Amniotic stem cell (primary cell): ENCODE measurements at places on chromosomes 6 and 20.
A peak's percentile ranks its signal among the peaks of the same experiment; 100 is the strongest.

GRCh38 chr6:84428300-84428907 lies 201.0 kb upstream of the CEP162 start:
- peak; percentile 16 for DNase-seq

GRCh38 chr20:48797275-48797825 lies 30.4 kb downstream of the PREX1 start:
- DNase-seq: no peak

DNA sequence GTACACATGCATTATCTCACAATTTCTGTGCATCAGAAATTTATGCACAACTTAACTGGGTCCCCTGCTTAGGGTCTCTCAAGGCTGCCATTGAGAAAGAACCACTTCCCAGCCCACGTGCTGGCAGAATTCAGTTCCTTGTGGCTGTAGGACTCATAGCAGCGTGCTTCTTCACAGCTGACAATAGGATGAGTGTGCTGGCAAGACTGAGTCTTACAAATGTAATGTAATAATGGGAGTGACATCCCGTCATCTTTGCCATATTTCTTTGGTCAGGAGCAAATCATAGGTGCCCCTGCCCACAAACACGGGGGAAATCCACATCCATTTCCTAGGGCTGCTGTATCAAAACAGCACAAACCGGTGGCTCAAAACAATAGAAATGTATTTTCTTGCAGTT lies 77.4 kb downstream of the FIG4 start:
- DNase-seq: no peak

GRCh38 chr6:126182650-126183311 lies 157.1 kb upstream of the CENPW start:
- no peak for DNase-seq

- DNase-seq: no peak
Observed at GRCh38 chr6:116456106-116456505, 5.1 kb upstream of the CALHM6 start.

DNA sequence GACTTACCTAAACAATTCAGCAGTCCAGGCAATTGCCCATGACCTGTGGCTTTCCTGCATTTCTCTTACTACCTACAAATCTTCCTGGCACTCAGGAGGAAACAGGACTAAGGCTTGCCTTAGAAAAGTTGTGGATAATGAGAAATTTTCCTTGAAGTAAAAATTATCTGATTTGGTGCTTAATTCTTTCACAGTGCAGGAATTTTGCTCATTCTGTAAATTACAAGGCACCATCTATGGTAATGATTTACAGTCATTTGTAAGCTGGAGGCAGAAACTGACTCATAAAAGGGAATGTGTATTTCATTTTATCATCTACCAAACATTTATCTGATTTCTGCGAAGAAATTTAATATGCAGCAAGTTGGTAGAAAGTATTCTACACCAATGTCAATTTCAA lies 211.5 kb upstream of the FKBP1C start:
- DNase-seq: no peak

DNA sequence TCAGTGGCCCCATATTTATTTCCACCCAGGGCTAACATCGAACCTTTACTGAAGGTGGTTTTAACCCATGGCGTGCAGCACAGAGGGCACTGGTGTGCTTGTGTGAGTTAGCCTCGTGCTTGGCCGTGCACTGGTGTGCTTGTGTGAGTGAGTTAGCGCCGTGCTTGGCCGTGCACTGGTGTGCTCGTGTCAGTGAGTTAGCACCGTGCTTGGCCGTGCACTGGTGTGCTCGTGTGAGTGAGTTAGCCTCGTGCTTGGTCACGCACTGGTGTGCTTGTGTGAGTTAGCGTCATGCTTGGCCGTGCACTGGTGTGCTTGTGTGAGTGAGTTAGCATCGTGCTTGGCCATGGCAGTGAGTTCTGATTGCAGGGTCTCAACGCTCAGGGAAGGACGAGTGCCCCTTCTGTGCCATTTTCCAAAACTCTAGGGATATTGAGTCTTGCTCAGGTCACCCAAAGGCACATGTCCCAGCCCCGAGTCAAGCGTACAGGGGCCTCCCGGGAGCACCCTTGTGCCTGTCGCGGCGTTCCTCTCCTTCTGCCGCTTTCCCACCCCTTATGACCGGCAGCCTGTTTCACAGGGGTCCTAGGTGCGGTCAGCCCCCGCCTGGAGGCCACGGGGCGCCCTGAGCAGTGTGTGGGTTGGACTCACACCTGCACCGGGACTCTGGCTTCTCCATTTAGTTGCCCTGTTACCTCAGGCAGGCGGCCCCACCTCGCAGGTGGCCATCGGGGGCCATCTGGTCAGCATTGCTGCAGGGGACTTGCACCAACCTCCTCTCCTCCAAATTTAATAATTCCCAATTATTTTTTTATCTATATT lies 399.1 kb downstream of the CDH4 start:
- DNase-seq: no peak

DNA sequence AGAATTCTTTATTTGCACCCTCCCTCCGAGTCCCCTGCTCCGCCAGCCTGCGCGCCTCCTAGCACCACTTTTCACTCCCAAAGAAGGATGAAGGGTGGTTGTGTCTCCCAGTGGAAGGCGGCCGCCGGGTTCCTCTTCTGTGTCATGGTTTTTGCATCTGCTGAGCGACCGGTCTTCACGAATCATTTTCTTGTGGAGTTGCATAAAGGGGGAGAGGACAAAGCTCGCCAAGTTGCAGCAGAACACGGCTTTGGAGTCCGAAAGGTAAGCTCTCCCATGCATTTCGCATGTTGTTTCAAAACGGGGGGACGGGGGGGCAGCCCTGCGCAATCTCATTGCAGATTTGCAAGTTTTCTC lies 357 bp downstream of the PCSK2 start:
- DNase-seq: no peak

GRCh38 chr6:78700991-78701390 lies 166.4 kb upstream of the IRAK1BP1 start:
- no peak for DNase-seq

DNA sequence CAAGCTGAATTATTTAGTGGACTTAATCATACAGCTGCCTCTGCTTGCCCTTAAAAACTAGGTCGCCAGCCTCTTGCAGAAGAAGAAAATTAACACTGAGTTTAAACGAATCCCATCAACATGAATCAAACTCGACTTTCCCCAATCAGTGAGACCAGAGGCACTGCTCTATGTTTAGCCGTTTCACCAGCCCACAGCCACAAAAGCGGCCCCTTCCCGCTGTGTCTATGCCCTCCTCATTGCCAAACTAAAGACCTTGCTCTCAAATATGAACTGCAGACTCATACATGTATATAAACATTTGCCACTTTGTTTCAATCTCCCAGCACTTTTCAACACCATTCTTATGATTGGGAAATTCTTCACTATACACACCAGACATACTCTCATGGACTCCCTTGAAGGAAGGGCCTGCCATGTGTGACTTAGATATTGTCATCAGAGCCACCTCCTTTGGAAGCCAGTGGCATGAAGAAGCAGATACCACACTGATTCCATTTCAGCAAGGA lies 105.8 kb upstream of the ADGRF1 start:
- no peak for DNase-seq

GRCh38 chr6:166707045-166707444 lies 80.0 kb upstream of the RPS6KA2 start:
- DNase-seq: no peak

GRCh38 chr6:53920881-53921280 lies 126.1 kb downstream of the LRRC1 start:
- DNase-seq: no peak

GRCh38 chr6:36578431-36578830 lies 15.7 kb upstream of the SRSF3 start:
- no peak for DNase-seq

GRCh38 chr20:55175081-55175480 lies 699.7 kb downstream of the DOK5 start:
- no peak for DNase-seq

GRCh38 chr20:9129756-9130155 lies 60.9 kb downstream of the PLCB4 start:
- DNase-seq: no peak

- no peak for DNase-seq
Observed at GRCh38 chr6:17519120-17519519, 81.0 kb upstream of the FAM8A1 start.

DNA sequence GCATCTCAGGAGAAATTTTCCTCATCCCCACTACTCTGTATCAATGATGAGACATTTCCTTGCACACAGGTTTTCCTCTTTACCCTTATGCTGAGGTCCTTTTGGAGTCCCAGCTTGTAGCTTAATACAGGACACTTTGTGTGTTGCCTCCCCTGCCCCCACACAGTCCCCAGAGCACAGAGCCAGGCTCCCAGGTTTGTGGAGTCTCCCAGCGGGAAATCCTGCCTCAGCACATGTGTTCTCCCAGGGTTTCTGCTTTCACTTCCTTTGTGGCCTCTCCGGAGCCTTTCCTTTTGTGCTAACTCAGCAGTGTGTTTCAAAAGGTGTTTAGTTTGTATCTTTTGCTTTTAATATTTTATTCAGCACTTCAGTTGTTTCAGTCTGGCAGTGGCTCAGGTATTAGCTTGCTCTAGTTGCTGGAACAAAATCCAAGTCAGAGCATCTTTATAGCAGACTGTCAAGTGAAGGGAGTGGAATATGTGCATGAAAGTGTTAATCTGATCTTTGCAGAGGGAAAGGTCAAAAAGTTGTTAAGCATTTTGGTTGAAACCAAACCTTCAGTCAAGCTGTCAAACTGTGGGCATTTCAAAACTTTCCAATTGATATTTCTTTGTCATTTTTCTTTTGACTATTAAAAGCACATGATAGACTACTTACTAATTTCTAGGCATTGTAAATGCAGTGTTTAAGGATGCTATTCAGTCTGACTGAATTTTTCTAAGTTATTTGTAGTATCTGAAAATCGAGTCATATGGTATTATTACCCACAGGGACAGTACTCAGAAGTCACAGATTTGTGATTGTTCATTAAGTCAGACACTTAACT lies 8.6 kb downstream of the SNX9 start:
- no peak for DNase-seq

GRCh38 chr6:8066108-8066507 lies 1.9 kb upstream of the BLOC1S5 start:
- DNase-seq: no peak

- DNase-seq: no peak
Observed at GRCh38 chr20:40765814-40766480, 76.9 kb upstream of the MAFB start.

DNA sequence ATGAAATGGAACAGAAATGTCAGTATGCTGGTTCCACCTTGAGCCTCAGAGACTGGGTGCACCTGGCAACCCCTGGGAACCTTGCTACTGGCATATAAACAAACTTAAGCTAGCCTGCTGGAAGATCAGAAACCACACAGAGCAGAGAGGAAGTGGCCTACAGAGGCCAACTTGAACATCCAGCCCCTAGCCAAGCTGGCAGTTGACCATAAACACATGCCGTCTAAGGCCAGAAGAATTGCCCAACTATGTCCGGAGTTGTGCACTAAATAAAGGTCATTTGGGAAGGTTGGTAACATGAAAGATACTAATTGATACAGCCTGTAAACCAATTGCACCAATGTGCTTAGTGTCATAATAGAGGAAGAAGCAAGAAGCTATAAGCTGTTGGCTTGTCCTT lies 266.6 kb upstream of the BTBD3 start:
- no peak for DNase-seq

GRCh38 chr6:73363537-73363875 lies 1.0 kb downstream of the KHDC3L start:
- DNase-seq: no peak

- no peak for DNase-seq
Observed at GRCh38 chr6:12324099-12324498, 33.9 kb downstream of the EDN1 start.

GRCh38 chr6:168194732-168195567 lies 115.9 kb upstream of the FRMD1 start:
- DNase-seq: no peak

GRCh38 chr6:13902922-13903321 lies 21.8 kb upstream of the RNF182 start:
- DNase-seq: no peak

- no peak for DNase-seq
Observed at GRCh38 chr6:54071821-54072340, 39.4 kb upstream of the MLIP start.

DNA sequence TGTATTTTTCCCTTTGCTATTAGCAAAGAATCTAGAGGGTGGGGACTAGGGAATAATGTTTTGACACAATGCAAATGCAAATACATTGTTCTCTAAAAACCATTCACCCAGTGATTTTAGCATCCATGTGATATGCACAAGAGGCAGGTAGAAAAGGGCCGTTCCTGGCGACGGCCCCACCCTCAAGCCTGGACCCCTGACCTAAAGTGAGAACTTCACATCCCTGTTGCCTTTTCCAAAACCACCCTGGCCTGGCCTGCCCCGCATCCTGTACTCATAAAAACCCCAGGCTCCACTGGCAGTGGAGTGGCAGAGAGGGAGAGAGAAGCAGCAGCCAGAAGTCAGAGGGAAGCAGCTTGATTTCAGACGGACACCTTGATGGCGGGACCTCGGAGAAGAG lies 48.5 kb downstream of the MAP1LC3A start:
- no peak for DNase-seq

DNA sequence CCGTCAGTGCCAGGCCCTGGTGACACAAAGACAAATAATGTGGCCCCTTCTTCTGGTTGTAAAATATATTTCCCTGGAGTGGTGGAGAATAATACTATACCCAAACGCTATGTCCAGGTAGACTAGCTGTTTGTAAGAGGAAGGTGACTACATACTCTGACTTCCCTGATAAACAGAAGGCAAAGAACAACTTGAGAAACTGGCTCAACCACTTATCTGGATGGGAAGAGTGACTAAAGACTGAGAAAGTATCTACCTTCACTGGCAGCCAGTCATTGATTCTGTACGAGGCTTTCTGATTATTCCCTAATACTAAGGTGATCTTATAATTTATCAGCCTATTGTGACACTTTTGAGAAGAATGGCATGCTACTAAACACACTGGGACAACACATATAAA lies 569.7 kb downstream of the EPHA7 start:
- DNase-seq: no peak

- DNase-seq: no peak
Observed at GRCh38 chr20:63587776-63588591, 13.9 kb upstream of the HELZ2 start.

DNA sequence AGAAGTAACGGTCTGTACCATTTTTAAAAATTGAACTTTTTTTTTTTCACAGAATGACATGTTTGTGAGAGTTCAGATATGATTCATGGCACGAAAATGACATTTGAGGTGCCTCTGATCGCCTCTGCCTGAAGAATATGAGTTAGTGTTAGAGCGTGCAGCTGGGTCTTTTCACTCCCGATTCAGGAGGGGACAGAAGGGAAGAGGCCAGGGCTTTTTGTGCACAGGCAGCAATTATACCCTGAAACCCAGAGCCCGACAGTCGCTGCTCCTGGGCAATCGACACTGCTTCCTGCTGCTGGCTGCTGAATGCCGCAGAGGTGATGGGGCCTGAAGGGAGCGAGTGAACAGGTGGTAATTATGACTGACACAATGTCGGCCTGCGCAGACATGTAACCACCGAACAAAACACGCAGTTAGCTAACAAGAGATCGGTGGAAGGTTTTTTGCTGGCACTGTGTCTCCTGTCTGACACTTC lies 652.0 kb upstream of the NOX3 start:
- no peak for DNase-seq

GRCh38 chr6:39296745-39297640 lies 17.2 kb downstream of the KCNK17 start:
- DNase-seq: no peak

- no peak for DNase-seq
Observed at GRCh38 chr20:41361757-41362747, 4.6 kb downstream of the EMILIN3 start.

- DNase-seq: no peak
Observed at GRCh38 chr6:106084106-106084988, 1.8 kb upstream of the PRDM1 start.

GRCh38 chr6:30703011-30703410 lies 12.2 kb upstream of the NRM start:
- no peak for DNase-seq
